Endothelial cell (in vitro differentiated cells): ENCODE measurements at places on chromosomes 7 and 10.

DNA sequence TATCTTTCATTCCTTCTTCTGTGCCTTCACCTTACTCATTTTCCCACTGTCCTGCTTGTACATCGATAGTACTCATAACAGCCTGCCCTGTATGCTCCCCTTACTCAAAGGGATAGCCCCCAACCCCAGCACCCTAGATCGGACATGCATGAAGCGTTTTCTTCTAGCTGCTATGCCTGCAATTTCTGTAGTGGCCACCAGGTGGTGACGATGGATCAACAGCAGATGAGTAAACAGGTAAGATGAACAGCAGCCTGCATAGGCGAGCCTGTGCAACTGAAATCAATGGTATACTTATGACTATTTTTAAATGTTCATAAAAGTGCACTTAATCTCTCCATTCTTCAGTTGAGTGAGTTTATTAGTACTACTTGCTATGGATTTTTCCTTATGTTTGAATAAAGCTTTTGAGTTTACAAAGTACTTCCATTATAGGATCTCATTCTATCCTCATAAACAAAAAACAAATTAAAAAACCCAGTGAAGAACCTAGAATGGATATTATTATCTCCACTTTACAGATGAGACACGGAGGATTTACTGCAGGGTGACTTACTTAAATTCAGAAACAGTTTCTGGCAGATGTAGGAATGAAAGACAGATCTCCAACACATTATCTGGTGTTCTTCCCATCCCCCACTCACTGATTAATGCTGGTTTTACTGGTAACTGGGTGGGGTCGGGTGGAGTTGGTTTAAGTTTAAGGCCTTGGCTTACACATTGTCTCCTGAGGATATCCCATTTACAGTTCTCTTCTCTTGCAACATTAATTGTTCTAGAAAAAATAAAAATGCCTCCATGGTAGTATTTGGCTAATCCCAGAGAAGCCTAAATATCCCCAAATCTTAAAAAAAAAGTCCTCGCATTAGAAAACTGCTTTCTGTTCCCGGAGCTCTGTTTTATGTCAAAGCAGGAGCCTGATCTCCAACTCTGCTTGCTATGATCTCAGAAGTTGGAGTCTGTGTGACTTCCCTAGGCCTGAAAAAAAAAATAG, 222.1 kb downstream of the GLI3 start:
- peak; percentile 45 for DNase-seq

DNA sequence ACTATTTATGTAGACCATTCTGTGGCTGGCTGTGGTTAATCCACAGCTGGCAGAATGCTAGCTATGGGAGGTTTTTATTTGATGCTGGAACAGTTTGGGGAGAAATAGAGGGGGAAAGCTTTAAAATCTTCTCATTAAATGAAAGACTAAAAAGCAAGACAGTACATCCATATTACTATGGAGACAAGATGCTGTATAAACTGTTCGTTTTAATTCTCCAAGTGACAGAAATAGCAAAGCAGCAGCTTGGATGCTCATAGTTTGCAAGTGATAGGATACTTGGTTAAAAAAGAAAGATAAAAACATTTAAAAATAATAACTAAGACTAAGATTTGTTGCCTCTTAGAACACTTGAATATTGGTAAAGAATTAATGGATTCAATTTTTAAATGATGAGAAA, 304.9 kb upstream of the KAT6B start:
- no peak for DNase-seq

- DNase-seq, result no peak
Measured at GRCh38 chr10:7618461-7618860, 48.3 kb downstream of the ITIH5 start.

DNA sequence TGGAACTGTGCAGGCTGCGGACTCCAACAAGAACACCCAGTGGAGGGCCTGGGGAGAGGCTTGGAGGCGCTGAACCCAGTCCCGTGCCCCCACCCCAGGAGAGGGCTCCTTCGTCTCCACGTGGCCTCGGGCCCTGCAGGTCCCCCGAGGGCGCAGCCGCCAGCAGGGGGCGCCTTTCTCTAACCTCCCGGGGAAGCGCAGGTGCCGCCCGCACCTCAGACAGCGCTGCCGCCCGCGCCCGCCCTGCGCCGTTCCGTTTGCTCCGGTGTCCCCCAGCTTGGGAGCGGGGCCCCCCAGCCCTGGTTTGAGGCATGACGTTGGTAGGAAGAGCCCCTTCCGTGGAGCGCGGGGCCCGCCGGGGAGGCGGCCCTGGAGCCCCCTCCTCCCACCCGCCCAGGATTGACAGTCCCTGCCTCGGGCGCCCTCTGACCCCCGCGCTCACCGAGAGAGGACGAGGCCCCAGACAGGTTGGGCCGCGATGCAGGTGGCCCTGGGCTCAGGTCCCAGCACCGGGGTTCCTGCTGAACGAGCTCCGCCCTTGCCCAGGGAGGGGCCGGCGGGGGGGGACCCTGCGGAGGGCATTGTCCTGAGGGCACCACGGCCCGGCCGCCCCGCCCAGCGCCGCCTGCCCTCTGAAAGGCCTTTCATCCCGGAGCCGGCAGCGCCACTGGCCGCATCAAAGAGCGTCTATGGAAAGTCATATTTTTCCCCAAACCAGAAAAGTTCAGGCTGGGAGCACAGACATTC, 42.8 kb downstream of the FOXL3 start:
- DNase-seq, result peak; percentile 94

DNA sequence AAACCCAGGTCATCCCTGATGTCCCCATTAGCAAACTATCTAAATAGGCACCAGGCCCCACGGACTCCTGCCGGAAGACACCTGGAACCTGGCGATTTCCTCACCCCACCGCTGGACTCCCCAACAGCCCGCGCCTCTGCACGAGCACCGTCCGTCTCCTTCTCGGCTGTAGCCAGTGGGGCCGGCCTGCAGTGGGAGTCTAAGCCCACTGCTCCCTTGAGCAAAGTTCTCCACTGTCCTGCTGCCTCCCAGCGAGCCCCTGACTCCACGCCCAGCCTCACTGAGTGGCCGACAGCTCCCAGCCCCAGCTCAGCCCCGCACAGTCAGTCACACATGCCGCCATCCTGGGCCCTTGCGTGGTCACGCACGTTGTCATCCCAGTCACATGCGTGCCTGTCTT, 211.3 kb upstream of the PPP2R2D start:
- no peak for DNase-seq

- no peak for DNase-seq
Measured at GRCh38 chr10:48937796-48938195, 1.8 kb downstream of the LRRC18 start.

DNA sequence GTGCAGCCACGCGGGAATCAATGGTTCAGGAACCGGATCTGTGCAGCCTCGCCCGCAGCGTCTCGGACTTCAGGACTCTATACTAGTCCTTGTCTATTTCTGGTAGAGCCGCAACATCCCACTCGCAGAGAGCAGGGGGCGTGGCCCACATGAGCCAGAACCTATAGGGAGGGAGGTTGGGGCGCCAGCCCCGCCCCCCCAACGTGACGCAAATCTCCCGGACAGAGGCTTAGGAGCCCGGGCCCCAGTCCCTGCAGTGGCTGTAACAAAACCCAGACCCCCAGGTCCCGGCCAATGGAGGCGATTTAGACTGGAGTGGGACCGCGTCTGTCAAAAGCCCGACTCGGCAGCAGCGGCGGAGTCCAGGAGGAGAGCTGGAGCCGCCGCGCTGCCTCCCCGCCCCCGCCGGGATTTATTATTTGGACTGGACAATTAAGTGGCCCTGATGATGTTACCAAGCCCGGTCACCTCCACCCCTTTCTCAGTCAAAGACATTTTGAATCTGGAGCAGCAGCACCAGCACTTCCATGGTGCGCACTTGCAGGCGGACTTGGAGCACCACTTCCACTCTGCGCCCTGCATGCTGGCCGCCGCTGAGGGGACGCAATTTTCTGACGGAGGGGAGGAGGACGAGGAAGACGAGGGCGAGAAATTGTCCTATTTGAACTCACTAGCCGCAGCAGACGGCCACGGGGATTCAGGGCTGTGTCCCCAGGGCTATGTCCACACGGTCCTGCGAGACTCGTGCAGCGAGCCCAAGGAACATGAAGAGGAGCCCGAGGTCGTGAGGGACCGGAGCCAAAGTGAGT, at the start of gene NKX2-3:
Gene NKX2-3, plus strand, starts transcription at position 256 of the 809 bp plus-strand sequence. Its CDS starts 190 bp downstream, at position 446.
- peak; percentile 81 for DNase-seq

GRCh38 chr10:118865998-118866693, 111.4 kb upstream of the CACUL1 start:
- DNase-seq, result no peak

- DNase-seq, result no peak
Measured at GRCh38 chr10:86329896-86330680, 36.5 kb downstream of the GRID1 start.

DNA sequence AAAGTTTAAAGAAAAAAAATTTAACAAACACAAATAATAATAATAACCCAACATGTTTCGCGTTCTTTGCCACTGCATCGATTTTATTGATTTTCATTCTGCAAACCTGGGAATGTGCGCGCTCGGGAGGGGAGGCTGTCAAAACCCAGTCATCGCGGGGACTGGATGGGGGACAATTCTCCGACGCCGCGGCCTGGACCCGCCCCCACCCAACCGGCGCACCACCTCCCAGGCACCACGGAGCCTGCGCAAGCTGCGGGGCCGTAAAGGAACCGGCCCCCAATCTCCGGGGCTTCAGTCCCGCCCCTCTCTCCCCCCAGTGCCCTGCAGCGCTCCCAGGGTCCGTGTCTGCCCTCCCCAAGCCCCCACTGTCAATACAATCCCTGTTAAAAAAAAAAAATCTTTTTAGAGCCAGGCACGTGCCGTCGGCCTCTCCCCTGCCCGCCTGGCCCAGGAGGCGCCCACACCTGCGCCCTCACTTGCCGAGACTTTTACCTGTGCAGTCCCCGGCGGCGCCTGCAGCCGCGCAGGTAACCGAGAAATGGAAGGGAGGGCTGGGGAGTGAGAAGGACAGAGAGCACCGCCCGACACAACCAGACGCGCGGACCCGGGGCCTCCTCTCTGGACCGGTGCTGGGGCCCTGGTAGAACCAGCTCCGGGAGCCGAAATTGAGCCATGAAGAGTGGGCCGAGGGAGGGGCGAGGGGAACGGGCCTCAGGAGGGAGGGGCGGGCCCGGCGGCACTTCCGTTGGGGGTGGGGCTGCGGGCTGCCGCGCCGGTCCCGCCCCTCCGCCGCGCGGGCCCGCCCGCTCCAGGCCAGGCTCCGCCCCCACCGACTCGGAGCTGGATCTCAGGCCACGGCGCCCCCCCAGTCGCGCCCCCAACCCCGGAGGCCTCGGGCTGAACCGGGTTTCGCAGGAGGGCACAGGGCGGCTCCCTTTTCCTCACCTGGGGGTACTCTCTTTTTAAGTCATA, 7.6 kb upstream of the ZNF503 start:
- peak; percentile 70 for DNase-seq
